NCI-H774 (cell line): ENCODE measurements at places on chromosomes 7 and 10.

DNA sequence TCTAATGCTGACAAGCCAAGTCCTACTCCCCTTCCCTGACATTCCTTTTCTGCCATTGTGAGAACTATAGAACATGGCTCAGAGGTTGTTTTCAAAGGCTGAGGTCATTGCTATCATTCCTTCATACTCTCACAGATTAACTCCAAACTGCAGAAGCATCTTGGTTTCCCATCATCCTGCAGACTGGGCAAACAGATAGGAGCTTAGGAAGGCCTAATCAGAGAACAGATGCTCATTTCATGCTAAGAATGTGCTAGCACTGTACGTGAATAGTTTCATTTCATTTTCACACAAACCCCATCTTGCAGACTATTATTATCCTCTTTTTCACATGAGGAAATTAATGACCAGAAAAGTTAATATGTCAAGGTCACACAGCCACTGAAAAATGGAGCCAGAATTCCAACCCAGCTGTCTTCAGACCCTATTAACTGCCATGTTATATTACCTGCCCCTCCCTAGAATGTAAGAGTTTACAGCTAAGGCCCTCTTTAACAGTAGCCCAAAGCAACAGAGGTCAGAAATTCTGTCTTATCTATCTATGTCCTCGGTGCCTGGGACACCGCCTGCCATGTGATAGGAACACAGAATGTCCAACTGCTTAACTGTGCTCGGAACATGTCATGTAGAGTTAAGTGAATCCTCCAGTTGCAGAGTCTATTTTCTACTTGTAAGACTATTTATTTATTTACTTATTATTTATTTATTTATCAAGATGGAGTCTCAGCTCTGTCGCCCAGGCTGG, 2.9 kb upstream of the LCOR start:
- DNase-seq, result no peak

- DNase-seq, result no peak
Observed at GRCh38 chr10:110903280-110904278, 15.4 kb downstream of the BBIP1 start.

- DNase-seq, result peak; percentile 6
Observed at GRCh38 chr7:7920481-7920880, 48.1 kb upstream of the GLCCI1 start.

DNA sequence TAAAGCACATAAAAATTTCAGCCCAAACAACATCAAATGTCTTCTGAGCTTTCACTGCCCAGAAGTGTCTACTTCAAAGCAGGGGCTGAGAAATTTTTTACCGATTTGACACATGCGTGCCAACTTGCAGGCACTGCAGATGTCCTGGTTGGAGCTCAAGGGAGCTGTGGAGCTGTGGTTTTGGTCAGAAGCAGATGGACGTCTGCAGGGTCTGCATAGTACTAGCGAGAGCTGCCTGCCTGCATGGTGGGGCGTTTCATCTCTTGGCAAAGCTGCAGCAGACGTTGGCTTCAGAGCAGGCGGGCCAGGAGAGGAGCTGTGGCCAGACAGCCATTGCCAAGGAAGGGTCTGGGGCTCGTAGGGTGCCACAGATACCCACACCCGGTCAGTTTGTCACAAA, 296.7 kb downstream of the GLRX3 start:
- no peak for DNase-seq

- DNase-seq, result no peak
Observed at GRCh38 chr10:117663750-117664149, 121.2 kb downstream of the EMX2 start.

- no peak for DNase-seq
Observed at GRCh38 chr7:47988496-47989386, 9.3 kb upstream of the HUS1 start.

GRCh38 chr7:70693686-70694433, 438.1 kb upstream of the GALNT17 start:
- DNase-seq, result peak; percentile 63

- DNase-seq, result no peak
Observed at GRCh38 chr7:43790834-43791233, 32.4 kb downstream of the BLVRA start.

- no peak for DNase-seq
Observed at GRCh38 chr10:52378124-52378523, 64.0 kb downstream of the DKK1 start.

DNA sequence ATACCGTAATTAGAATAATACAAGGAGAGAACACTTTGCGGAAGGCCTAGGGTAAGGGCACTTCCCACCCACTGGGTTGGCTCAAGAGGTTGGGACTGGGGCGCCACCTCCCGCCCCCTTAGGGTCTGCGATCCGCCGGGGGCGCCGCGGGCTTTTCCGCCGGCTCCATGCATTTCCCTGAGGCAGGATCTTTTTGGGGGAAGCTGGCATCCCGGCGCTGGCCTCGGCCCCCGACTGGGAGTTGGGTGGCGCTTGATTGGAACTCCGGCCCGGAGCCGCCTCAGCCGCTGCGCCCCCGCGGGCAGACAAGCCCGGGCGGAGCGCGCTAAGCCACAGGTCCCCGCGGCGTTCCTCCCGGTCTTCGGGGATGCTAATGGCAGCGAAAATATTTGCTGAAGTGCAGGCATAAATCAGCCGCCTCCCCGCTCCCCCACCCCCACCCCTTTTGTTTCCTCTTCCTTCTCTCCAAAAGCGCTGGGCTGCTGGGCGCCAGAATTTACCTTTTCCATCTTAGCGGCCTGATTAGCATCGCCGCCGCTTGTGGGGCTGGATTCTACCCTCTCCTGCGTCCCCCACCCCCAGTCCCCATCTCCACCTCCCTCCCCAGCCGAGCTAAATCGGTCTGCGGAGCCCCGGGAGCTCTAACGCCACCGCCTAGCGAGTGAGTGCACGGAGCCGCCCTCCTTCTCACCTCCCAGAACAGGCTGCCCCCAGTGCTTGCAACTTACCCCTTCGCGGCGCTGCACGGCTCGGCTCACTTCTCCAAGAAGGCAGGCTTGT, 5.1 kb downstream of the UNC5B start:
- DNase-seq, result no peak

DNA sequence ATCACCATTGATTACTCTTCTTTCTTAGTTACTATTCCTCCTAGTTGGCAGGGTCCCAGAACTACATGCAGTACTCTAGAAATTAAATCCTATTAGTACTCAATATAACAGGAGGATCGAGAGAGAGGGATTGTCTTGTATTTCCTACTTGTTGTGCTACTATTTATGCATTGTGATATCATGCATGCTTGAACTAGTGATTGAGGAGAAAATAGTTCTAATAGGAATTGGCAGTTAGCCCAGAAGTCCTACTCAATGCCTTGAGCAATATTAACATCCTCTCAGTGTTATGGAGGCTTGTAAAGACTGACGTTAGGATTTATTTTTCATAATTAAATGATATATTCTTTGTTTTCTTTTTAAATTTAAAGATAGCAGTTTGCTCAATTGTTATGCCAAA, 67.4 kb downstream of the FOXP2 start:
- DNase-seq, result no peak

DNA sequence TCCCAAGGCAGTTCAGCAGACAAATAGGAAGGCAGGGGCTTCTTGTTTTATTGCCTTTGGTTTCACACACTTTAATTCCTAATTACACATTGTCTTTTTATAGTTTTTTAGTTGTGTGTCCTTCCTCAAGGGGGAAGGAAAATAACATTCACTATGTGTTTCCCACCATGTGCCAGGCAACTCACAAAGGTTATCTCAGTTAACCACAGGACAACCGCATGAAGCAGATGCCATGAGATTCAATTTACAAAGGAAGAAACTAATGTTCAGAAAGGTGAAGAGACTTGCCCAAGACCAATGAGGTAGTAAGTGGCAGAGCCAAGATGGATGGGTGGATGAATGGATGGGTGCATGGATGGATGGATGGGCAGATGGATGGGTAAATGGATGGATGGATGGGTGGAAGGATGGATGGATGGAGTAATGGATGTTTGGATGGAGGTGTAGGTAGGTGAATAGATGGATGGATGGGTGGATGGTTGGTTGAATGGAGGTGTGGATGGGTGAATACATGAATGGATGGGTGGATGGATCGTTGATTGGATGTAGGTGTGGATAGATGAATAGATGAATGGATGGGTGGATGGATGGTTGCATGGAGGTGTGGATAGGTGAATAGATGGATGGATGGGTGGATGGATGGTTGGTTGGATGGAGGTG, 77.9 kb downstream of the ARHGAP22 start:
- no peak for DNase-seq

DNA sequence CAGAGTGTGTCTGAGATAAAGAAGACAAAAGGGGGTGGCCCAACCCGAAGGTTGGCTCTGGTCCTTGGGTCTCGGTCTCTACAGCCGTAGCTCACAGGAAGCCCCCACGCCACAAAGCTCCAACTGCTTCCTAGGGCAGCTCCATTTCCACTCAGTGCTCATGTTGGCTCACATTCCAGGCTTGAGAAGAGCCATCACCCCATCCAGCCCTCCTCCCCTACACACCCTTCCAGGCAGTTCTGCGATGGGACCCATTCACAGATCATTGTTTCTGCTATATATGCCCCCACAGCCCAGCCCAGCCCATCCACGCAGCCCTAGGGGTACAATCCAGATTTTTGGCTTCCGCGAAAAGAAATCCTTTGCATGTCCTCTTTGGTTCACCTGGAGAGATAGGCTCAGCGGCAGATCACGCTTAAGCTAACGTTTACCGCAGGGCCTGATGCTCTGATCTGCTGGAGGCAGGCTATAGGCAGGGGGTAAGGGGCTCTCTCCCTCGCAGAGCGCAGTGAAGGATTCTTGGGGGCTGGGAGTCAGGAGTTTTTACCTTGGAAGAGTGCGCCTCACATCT, 6.2 kb upstream of the HOXA11 start:
- DNase-seq, result no peak
